ENCODE measurements at places on chromosomes 13 and 19.

DNA sequence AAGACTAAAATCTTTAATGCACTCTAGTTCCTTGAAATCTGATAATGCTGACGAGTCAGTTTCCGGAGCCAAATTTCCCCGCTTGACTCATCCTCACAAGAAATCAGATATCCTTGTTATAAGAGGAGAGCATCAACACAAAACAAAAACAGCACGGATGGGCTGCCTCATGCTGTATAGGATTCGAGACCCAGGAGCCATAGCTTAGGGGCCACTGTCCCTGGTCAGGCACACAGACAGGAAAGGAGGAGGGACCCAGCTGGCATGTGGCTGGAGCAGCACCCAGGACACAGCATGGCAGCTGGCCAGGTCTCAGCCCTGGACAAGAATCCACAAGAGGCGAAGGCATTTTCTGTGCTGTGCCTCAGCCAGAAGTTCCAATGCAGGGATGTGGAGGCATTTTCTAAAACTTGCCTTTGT is 110.2 kb upstream of the SPATA13 start:
- DNase-seq, result no peak

- DNase-seq, result no peak
These were observed 117.6 kb upstream of the SPATA13 start for GRCh38 chr13:24042710-24043440.

GRCh38 chr13:98557937-98558792 is 18.7 kb downstream of the STK24 start:
- DNase-seq, result no peak

DNA sequence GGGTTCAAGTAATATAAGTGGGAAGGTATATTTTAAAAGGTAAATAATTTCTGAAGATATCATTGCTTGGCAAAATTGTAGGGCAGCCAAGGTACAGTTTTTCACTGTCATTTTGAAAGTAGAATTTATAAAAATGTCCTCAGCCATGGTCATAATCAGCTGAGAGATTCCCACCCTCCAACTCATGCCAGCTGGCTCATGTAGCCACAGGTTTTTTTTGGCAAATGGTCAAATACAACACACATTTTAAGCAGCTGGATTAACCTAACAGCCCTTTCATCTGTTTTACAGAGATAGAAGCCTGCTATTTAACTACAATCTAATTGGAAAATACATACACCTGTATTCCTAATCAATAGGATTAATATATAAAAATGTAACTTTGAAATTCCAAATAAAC is 619.2 kb upstream of the SGCG start:
- no peak for DNase-seq

- DNase-seq, result no peak
These were observed 639 bp downstream of the LENG1 start for GRCh38 chr19:54158812-54159351.

DNA sequence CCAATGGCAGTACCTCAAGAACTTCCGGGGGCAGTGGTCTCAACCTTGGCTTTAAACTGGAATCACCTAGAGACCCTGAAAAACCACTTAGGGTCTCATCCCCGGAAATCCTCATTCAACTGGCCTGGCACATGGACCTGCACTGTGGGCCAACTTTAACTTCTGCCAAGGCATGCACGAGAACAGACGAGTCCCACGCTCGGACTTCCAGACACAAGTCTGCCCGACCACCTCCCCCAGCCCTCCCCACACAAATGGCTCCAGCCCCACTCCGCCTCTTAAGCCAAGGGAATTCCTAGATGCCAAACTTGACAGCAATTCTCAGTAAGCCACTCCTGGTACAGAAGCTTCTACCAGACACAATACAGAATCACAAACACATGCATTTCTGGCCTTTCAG is 114.0 kb downstream of the STK24 start:
- DNase-seq, result no peak

- DNase-seq, result no peak
These were observed 2097.0 kb downstream of the PCDH9 start for GRCh38 chr13:65133094-65133493.

DNA sequence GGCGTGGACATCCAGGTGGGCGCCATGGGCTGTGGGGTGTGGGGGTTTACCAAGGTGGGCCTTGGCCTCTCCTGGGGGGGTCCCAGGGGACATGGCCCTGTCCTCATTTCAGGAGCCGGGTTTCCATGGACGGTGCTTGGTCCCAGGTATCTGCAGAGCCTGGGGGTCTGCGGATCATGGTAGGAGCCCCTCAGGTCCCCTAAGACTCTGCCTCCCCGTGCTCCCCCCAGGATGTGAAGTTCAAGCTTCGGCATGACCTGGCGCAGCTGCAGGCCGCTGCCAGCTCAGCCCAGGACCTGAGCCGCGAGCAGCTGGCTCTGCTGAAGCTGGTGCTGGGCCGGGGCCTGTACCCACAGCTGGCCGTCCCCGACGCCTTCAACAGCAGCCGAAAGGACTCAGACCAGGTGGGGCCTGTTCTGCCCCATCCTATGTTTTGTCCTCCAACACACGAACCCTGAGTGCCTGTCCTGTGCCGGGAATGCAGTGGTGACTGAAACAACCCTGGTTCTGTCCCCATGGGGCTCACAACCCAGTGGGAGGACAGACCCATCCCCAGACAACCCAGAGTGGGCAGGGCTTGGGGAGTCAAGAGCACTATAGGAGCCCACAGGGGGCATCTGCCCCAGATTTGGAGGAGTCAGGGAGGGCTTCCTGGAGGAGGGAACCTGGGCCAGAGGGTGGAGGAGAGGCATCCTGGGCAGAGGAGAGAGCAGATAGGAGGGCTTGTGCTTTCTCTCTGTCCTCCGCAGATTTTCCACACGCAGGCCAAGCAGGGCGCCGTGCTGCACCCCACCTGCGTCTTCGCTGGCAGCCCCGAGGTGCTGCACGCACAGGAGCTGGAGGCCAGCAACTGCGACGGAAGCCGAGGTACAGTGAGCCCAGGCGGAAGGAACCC is 26.8 kb downstream of the DHX34 start:
- no peak for DNase-seq

GRCh38 chr13:23671897-23672296 is 101.7 kb downstream of the TNFRSF19 start:
- DNase-seq, result no peak

- DNase-seq, result no peak
These were observed 10.8 kb downstream of the FFAR2 start for GRCh38 chr19:35458731-35459391.

GRCh38 chr19:402786-403185 is 6.2 kb downstream of the C2CD4C start:
- DNase-seq, result no peak

- no peak for DNase-seq
These were observed 1026.1 kb upstream of the MIR17HG start for GRCh38 chr13:90321281-90321931.

- DNase-seq, result no peak
These were observed 702.8 kb downstream of the LIG4 start for GRCh38 chr13:107512551-107512950.

GRCh38 chr13:24868874-24869273 is 104.9 kb downstream of the RNF17 start:
- DNase-seq, result no peak

- DNase-seq, result no peak
These were observed 15.8 kb upstream of the TUBGCP3 start for GRCh38 chr13:112603641-112604225.

- DNase-seq, result no peak
These were observed 15.4 kb upstream of the SIGLEC6 start for GRCh38 chr19:51546650-51547396.

GRCh38 chr13:75180805-75181455 is 301.0 kb downstream of the TBC1D4 start:
- peak; percentile 65 for DNase-seq

GRCh38 chr13:96294930-96295881 is 205.3 kb downstream of the HS6ST3 start:
- DNase-seq, result no peak

Data from fibroblast of skin of left biceps (primary cell).